ENCODE measurements at places on chromosomes 11 and 22.
A peak's percentile ranks its signal among the peaks of the same experiment; 100 is the strongest.

- peak; percentile 10 for DNase-seq
Measured at GRCh38 chr11:68383976-68384501, 71.6 kb downstream of the LRP5 start.

- no peak for DNase-seq
Measured at GRCh38 chr22:41917375-41917902, 2.6 kb upstream of the SHISA8 start.

GRCh38 chr11:78768971-78769370 is 194.3 kb upstream of the NARS2 start:
- no peak for DNase-seq

DNA sequence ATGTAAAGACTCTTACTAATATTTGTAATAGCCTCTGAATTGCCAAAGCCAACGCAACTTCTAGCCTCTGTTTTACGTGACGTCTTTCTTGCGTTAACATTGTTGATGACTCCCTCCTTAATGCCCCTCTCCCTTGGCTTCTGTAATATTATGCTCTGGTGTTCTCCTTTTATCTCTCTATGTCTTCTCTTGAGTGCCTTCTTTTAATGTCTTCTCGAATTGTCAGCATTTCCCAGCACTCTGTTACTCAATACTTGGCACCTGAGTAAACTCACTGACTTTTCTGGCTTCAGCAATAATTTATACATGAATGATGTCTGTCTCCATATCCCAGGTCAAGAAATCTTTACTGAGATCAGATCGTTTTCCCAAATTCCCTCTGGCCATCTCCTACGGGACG is 68.5 kb upstream of the DDI1 start:
- no peak for DNase-seq

DNA sequence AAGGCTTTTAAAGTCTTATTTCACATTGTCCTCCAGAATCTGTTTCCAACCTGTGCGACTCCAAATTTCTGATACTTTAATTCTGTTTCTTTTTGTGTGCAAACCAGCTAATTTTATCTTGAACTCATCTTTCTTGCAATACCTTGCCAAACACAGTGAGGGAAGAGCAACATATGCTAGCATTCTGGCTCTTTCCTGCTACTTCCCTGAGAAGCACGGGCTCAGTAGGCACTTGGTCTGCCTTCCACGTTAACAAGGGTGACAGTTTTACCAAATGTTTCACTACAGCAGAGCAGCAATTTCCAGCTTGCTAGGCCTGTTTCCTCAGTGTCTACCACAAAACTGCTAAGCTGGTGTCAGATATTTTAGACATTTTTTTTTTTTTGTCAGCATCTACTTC is 405.8 kb downstream of the NTM start:
- no peak for DNase-seq

GRCh38 chr11:130672911-130673310 is 224.5 kb downstream of the ADAMTS15 start:
- no peak for DNase-seq

- no peak for DNase-seq
Measured at GRCh38 chr22:17102297-17102667, 17.5 kb downstream of the IL17RA start.

DNA sequence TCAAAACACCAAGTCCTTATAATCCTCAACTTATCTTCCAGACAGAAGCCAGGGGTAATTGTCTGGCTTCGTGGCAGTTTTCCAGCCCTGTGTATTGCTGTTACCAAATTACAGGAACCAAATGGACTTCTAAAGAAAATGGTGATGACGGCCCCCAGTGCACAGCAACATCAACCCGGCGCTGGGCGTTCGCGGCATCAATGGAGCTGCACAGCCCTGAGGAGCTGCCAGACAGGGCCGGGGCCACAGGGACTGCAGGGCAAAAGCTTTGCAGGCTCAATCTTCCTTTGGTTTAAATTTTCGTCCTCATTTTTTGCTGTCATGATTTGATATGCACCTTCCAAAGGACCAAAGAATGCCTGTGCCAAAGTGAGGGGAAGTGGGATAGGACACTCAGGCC is 292.5 kb downstream of the BRD1 start:
- DNase-seq: no peak

DNA sequence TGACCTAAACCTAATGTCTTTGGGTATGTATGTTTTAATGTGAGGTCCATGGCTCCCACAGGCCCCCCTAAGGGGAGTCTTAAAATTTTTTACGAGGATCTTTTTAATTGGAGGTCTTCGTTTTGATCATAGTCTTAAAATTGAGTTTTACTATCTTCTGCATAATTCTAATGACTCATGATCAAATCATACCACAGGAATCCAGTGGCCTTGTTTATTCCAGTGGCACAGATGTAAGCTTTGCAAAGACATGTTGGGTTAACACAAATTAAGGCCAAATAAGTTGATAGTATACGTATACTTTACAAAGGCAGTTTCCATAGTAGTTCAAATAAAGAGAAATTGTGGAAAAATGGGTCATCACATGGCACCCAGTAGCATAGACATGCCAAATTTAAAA is 33.9 kb upstream of the FJX1 start:
- DNase-seq: no peak

DNA sequence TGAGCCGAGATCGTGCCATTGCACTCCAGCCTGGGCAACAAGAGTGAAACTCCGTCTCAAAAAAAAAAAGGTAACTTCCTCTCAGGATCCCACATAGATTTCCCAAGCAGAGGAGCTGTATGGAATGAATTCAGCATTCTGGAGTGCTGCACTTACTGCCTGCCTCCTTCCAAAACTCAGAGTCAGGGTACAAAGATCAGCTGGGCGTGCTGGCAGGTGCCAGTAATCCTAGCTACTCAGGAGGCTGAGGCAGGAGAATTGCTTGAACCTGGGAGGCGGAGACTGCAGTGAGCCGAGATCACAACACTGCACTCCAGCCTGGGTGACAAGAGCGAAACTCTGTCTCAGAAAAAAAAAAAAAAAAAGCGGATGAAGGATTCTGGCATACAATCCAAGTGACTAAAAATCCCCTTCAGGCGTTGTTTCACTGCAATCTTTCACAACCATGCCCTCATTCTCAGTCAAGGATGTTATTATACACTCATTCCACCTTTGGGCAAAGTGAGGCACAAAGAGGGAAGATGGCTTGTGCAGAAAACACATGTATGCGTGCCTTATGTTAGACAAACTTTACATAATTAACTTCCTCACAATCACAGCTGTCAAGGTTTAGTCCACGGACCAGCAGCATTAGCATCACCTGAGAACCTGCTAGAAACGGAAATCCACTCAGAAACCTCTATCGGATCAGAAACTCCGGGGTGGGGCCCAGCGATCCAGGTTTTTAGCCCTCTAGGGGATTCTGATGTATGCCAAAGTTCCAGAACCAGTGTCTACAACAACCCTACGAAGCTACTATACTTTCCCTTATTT is 1.1 kb upstream of the NOL12 start:
- no peak for DNase-seq

- DNase-seq: no peak
Measured at GRCh38 chr11:129275828-129276227, 83.7 kb upstream of the ARHGAP32 start.

DNA sequence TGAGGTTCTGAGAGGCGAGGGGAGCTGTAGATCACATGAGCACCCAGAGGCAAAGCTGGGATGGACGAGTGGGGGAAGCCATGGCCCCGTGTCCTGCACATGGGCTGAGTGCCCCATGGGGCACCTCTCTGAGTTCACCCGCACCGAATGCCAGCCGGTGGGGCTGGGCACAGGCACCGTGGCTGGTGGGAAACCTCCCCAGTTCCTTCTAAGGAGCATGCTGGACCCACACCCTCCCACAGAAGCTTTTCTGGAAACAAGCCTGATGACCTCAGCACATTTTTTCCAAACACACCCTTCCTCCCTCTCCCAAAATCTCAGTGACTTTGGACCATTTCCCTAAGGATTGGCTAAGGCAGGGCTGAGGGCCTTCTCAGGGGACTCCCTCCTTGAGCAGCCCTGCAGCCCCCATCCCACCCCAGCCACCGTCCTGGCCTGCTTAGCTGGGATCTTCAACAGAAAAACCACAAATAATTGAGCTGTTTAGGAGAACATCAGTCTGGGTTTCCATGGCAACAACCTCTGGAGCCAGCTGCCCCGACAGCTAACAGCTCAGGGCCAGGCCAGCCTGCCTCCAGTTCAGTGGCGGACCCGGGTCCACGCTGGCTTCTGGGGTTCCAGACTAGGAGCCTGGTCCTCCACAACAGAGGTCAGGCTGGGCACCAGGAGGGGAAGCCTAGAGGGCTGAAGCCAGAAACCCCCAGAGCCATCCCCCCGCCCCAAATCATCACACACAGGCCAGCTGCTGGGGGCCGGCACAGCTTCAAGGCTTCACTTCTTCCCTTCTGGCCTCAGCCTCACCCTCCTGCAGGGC is 18.1 kb upstream of the LINC01488 start:
- DNase-seq: peak; percentile 43

GRCh38 chr22:37420686-37421467 is 6.4 kb downstream of the ELFN2 start:
- no peak for DNase-seq

All from NCI-H2227 treated with DMSO at 0.1 percent for 48 hours (cell line).